ENCODE measurements at places on chromosomes 3 and 15.

DNA sequence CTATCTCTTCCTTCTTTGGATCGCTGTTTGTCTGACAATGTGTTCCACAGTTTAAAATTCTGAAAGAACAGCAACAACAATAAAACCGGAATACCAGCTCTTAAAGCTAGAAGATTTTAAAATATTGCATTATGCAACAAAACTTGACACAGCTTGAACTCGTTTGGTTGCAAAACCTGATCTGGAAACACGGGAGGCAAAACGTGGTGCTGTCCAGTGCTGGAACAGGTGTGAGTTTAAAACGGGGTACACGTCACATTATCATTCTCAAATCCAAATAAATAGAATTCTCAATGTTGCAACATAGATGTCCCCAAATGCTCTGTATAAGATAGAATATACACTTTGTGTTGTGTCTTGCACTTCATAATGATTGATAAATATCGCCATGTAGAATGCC is 110.9 kb upstream of the LYSMD4 start:
- DNase-seq: no peak

DNA sequence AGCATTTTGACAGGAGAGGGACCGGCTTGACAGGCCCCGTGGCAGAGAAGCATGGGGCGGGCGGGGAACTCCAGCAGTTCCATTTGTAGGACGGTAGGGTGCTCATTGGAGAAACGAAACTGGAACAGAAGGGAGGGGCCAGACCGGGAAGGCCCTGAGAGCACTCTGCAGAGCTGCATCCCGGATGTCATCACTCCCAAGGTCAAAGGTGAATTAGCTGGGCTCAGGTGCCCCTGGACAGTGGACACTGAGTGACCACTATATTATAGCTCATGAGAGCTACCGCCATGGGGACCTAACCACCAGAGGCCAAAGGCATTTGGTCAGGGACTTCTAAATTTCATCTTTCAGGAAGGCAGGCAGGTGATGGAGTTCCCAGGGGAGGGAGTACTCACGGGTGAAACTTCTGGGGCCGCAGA is 7.3 kb downstream of the CSRNP1 start:
- DNase-seq: no peak

GRCh38 chr3:124248471-124249028 is 256.6 kb upstream of the ROPN1 start:
- DNase-seq: no peak

GRCh38 chr3:144229330-144229729 is 257.7 kb downstream of the DIPK2A start:
- no peak for DNase-seq

GRCh38 chr15:74604983-74605794 is 10.4 kb upstream of the CLK3 start:
- no peak for DNase-seq

- DNase-seq: no peak
Measured at GRCh38 chr3:172021859-172022258, 17.5 kb upstream of the FNDC3B start.

DNA sequence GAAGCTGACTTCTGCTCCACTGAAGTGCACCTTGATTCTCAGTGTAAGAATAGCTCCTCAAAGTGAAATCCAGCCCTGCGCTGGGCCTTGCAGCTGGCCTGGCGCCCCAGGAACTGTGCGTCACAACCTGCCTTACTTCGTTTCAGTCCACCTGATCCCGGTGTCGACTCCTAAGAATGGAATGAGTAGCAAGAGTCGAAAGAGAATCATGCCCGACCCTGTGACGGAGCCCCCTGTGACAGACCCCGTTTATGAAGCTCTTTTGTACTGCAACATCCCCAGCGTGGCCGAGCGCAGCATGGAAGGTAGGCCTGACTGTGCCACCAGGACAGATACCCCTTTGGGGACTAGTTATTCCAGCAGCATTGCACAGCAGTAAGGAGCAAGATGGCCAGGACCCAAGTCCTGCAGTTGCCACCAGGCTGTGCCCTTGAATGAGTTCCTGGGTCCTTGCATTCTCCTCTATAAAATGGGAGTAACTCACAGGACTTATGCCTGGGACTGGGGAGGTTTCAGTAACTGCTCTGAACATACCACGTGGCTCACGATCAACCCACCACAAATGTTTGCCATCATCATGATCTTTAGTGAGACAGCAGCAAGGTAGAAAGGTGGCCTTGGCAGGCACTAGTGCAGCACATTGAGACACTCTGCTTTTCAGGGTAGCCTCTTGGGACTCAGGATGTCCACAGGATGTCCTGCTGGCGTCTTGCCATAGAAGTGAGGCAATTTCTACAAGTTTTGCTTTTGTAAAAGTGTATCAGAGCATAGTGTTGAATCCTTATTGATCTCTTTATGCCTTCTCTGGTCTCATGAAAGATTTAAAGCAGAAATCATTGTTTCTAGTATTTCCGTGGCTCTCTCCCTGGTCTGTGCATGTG is 46.8 kb downstream of the PXYLP1 start:
- no peak for DNase-seq

- DNase-seq: no peak
Measured at GRCh38 chr15:25244731-25245585, 193.9 kb downstream of the UBE3A start.

DNA sequence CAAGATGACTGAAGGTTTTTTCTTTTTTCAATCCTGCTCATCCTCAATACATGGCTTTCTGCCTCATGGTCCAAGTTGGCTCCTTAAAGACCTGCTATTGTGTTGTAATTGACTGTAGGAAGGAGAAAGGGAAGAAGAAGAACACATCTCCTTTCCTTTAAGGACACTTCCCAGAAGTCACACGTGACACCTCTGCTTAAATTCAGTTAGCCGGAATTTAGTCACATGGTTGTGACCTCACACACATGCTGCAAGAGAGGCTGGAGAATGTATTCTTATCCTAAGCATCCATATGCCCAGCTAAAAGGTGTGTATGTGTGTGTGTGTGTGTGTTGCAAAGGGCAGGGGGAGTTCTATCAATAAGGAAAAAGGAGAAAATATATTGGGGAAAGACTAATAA is 185.8 kb upstream of the IL12A start:
- DNase-seq: no peak

- no peak for DNase-seq
Measured at GRCh38 chr3:141039589-141039988, 11.6 kb upstream of the SPSB4 start.

GRCh38 chr15:61130950-61131942 is 97.9 kb downstream of the RORA start:
- no peak for DNase-seq

- no peak for DNase-seq
Measured at GRCh38 chr3:102224171-102224570, 210.6 kb upstream of the ZPLD1 start.

DNA sequence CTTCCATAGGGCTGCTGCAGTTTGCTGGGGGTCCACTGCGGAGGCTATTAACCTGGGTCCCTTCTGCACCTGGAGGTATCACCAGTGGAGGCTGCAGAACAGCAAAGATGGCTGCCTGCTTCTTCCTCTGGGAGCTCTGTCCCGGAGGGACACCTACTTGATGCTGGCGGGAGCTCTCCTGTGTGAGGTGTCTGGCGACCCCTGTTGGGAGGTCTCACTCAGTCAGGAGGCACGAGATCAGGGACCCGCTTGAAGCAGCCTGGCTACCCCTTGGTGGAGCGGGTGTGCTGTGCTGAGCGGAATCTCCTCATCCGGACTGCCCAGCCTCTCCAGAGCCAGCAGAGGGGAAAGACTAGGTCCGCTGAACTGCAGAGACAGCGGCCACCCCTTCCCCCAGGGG is 56.0 kb upstream of the CTXND1 start:
- no peak for DNase-seq

DNA sequence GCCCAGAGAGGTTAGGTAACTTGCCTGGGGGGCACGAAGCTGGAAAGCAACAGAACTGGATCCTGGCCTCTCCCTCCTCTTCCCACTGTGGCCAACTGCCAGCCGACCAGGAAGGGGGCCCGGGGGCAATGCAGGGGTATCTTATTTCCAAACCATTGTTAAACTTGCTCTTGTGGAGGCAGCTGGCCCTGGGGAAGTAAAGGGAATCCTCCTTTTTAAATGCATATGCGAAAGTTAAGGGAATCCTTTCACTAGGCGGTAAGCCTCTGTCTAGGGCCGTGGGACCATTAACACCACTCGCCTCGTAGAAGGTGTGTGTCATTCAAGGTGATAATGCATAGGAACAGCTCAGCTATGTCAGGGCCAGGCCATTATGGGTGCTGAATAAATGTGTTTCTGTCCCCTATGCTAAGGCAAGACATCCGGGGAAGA is 68.6 kb downstream of the ST6GAL1 start:
- no peak for DNase-seq

GRCh38 chr3:130688697-130689470 is 57.7 kb downstream of the PIK3R4 start:
- no peak for DNase-seq

- DNase-seq: no peak
Measured at GRCh38 chr15:42107473-42107872, 13.1 kb upstream of the PLA2G4D start.

DNA sequence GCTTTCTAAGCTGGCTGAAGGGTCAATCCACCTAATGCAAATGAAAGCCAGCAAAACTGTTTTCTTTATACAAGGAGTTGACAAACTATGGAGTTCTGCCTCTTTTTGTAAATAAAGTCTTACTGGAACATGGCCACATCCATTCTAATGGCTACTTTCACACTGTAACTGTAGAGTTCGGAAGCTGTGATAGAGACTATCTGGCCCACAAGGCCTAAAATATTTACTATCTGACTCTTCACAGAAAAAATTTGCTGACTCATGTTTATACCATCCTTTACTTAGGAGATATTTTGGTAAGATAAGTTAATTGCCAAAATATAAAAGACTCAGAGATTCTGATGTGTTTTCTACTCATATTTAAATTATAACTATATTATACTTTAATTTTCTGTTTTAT is 93.7 kb upstream of the GK5 start:
- DNase-seq: no peak

GRCh38 chr3:94909726-94910125 is 846.9 kb downstream of the NSUN3 start:
- no peak for DNase-seq

DNA sequence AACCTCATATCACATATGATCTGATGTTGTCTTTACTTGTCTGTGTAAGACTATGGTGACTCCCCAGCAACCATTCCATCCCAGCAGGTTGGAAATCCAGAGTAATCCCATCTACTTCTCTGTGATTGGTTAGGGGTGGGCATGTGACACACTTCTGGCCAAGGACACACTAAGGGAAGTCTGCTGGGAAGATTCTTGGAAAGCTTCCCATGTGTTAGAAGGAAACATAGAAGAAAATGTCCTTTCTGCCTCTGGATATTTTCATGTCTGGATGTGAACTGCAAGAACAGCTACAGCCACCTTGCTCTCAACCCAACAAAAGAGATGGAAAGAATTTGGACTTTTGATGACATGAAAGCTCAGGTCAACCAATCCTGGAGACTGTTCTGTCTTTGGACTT is 2.6 kb upstream of the UBE2Q2 start:
- DNase-seq: no peak

GRCh38 chr3:114155370-114155821 is 23.5 kb downstream of the DRD3 start:
- no peak for DNase-seq

- DNase-seq: no peak
Measured at GRCh38 chr3:160052385-160053047, 63.9 kb downstream of the IL12A start.

DNA sequence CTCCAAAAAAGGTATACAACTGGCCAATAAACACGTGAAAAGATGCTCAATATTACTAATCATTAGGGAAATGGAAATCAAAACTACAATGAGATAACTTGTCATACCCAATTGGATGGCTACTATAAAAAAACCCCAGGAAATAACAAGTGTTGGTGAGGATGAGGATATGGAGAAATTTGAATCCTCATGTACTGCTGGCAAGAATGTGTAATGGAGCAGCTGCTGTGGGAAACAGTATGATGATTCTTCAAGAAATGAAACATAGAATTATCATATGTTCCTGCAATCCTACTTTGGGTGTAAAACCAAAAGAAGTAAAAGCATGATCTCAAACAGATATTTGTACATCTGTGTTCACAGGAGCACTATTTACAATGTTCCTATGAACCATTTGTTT is 67.4 kb downstream of the RPLP1 start:
- DNase-seq: no peak

- DNase-seq: no peak
Measured at GRCh38 chr3:136330900-136331299, 80.8 kb downstream of the PCCB start.

GRCh38 chr15:98856532-98856907 is 151.1 kb downstream of the PGPEP1L start:
- no peak for DNase-seq

GRCh38 chr3:13016083-13016720 is 57.0 kb downstream of the IQSEC1 start:
- no peak for DNase-seq

DNA sequence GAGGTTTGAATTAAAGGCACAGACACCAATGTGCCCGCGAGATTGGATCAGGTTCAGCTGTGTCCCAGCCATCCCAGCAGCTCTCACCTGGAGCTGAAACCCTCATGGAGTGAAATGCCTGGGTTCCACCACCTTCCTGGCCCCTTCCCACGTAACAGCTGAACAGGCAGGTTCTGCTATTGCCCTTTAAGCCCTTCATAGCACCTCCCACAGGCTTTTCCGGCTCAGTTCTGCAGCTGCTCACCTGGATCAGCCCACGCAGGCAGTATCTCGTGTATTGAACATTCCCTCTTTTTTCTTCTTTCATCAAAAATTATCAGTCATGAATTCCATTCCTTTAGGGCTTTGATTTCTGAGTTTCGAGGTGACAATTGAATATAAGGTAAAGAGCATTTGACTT is 129.8 kb downstream of the SLC9A9 start:
- no peak for DNase-seq

DNA sequence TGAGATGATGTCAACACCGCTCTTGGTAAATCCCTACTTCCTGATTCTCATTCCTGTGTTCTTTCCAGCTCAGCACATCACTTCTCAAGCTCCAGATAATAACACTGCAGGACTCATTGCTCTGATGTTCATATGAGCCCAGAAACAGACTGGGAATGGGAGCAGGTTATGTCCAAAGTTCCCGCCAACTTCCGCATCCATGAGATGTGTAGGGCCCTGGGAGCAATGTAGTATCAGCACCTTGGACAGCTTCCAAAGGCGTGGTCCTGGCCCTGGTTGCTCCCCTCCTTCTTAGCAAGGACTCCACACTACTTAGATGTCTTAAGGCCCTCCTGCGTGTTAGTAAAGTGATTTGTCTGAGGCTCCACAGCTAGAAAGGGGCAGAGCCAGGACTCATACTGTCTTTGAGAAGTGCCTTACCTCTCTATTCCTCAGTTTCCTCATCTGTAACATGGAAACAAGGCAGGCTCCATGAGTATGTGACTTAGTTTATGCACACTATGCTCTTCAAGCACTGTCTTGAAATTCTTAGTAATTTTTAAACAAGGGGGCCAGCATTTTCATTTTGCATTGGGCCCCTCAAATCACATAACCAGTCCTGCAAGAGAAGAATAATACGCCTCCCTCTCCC is 27.9 kb upstream of the SLC6A1 start:
- peak; percentile 39 for DNase-seq

GRCh38 chr3:71511446-71511845 is 72.1 kb downstream of the FOXP1 start:
- DNase-seq: no peak

GRCh38 chr15:90620379-90621067 is 90.8 kb downstream of the CRTC3 start:
- no peak for DNase-seq
